ENCODE measurements at places on chromosomes 12 and 14.
A peak's percentile ranks its signal among the peaks of the same experiment; 100 is the strongest.

- no peak for DNase-seq
Observed at GRCh38 chr12:111182382-111182781, 186.5 kb downstream of the PHETA1 start.

- DNase-seq = no peak
Observed at GRCh38 chr12:65287426-65287825, 8.9 kb downstream of the MSRB3 start.

DNA sequence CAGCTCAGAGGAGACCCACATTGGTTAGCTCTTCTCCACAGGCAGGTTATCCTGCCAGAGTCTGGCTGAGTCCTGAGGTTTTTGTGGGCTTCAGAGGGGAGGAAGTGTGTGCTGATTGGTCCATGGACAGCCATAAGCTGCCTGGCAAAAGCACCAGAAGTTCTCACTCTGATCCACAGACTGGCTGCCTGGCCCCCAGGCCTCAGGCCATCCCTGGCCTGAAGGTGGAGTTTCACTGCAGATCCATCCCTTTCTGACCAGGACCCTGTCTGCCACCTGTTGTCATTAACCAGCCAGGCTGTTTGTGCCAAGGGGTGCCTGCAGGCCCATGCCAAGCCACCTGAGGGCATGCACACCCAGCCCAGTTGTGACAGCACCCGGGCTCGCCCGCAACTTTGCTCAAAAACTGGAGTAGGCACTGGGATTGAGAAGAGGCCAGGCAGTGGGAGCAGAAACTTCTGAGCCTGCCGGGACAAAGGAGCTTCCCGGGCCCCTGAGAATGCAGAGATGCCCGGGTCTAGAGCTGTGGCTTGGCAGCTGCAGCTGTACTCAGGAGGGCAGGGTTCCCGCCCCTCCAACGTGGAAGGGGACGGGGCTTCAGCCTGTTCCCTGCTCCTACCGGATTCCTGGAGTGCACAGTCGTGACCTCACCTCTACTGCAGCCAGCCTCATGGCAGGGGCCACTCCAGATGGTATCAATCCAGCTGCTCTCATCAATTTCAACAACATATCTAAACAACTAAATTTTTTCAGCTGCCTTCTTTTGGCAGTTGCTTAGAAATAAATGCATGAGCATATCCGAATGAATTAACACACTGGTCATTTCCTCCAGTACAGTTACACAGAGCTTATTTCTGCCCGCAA lies 1277.3 kb downstream of the SLC16A7 start:
- no peak for DNase-seq

- DNase-seq = no peak
Observed at GRCh38 chr14:24273422-24273998, 2.1 kb upstream of the RABGGTA start.

- DNase-seq = peak; percentile 44
Observed at GRCh38 chr12:57033431-57033830, 16.5 kb downstream of the MYO1A start.

DNA sequence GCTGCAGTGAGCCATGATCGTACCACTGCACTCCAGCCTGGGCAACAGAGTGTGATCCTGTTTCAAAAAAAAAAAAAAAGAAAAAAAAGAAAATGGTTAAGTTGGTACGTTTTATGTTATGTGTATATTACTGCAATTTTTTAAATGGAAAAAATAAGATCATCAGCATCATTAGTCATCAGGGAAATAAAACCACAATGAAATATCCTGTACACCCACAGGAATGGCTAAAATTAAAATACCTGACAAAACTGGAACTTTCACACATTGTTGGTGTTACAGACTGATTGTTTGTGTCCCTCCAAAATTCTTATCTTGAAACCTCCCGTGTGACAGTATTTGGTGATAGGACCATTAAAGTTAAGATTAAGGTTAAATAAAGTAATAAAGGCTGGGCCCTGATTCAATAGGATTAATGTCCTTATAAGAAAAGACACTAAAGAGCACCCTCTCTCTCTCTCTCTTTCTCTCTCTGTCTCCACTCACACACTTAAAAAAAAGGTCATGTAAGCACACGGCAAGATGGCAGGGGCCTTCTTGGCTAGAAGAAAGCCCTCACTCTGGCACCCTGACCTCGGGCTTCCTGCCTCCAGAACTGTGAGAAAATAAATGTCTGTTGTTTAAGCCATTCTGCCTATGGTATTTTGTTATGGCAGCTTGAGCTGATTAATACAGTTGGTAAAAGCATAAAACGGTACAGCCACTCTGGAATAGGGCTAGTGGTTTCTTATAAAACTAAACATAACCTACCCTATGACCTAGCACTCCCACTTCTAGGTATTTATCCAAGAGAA lies 48.3 kb upstream of the ZFP36L1 start:
- DNase-seq = no peak

GRCh38 chr14:104596451-104596918 lies 8.1 kb downstream of the TMEM179 start:
- no peak for DNase-seq

DNA sequence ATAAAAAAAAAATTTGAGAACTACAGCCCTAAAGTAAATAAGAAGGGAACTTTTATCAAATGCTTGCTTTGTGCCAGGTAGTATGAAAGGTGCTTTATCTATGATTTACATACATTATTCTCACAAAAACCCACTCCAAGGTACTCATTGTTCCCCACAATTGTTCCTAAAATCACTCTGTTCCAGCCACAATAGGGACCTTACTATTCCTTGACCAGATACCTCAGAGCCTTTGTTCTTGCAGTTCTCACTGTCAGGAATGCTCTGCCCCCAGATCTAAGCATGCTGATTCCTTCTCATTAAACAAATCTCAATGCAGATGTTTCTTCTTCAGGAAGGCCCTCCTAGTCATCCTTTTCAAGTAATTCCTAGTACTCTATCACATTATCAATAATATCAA lies 60.2 kb downstream of the PPP1R12A start:
- DNase-seq = no peak

DNA sequence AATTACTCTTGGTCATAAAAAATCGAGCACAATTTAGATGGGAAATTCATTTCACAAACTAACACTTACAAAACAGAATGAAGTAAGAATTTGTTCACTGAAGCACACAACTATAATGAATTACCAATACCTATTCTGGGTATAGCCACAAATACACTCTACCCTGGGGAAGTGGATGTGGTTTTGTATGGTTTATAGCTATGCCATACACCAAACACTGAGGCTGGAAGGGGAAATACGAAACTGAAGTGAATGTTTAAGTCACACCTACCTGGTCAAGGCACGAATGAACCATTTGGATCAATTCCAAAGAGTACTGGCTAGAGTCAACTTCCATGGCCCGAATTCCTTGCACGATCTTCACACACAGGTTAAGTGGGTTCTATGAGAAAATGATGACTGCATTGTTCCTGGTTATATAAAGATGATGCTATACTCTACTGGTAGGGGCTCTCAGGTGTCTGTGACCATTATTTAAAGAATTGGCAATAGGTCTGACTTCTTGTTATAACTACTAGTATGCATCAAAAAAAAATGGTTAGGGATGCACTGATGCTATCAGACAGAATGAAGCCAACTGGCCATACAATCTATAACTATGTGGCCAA lies 12.8 kb downstream of the NEK9 start:
- DNase-seq = no peak

GRCh38 chr14:25757364-25757763 lies 707.4 kb upstream of the STXBP6 start:
- no peak for DNase-seq

DNA sequence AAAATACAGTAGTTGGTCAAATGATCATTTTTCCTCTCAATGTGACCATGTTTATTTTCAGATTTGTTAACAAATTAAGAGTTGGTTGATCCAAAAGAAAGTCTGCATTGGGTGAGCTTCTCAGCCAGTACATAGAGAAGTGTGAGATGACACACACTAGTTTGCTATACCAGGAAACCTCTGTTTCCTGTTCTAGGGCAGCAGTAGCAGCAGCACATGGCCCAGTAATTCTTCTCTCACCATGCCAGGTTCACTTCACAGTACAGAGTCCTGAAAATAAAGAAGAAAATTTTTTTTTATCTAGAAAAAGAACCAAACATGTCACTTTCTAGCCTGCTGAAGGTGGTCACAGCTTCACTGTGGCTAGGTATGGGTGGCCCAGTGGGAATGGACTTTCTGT lies 250.2 kb upstream of the OR4E1 start:
- DNase-seq = no peak

GRCh38 chr14:77864085-77864484 lies 64.2 kb downstream of the ADCK1 start:
- no peak for DNase-seq

- DNase-seq = no peak
Observed at GRCh38 chr14:57883061-57883460, 17.2 kb upstream of the SLC35F4 start.

DNA sequence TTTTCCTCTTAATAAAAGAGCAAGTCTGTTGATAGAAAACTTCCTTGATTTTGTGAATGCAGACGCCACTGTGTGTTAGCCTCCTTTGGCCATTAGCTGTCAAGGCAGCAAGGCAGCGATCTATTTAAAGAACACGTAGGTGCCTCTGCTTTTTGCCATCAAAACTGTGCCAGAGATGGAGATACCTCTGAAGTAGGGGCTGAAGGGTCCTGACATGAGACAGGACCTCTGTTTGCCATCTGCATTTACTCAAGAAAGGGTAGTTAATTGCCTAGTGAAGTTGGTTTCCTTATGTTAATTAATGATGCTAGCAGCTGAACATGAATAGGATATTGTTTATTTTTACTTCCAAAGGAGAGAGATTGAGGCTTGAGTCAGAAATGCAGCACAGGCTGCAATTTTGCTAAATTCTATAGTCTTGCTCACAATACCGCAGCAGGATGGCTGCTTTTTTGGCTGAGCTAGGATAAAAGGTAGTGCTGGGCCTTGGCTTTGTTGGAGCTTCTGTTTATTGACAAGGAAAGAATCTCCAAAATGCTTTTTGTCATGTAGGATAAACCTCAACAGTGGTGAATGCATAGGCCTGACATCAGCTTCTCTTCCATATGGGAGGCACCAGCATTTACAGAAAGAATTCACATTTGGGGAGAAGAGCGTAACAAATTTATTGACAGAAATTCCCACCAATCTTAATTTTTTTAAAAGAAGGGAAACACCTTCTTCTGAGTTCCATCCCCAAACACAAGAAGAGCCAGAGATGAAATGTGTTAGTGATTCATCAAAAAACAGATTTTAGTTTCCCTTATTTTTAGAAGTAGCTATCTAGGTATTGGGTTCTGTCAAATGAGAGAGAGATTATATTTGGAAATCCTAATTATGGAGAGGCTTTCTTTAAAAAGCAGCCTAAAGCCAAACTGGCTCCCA lies 13.9 kb upstream of the RPH3A start:
- no peak for DNase-seq

GRCh38 chr12:42017051-42017450 lies 127.6 kb downstream of the GXYLT1 start:
- DNase-seq = no peak

GRCh38 chr14:36738269-36738668 lies 76.6 kb downstream of the PAX9 start:
- no peak for DNase-seq

- peak; percentile 23 for DNase-seq
Observed at GRCh38 chr12:12282761-12283425, 16.0 kb upstream of the LRP6 start.

GRCh38 chr12:128079446-128079845 lies 187.5 kb upstream of the TMEM132C start:
- no peak for DNase-seq

DNA sequence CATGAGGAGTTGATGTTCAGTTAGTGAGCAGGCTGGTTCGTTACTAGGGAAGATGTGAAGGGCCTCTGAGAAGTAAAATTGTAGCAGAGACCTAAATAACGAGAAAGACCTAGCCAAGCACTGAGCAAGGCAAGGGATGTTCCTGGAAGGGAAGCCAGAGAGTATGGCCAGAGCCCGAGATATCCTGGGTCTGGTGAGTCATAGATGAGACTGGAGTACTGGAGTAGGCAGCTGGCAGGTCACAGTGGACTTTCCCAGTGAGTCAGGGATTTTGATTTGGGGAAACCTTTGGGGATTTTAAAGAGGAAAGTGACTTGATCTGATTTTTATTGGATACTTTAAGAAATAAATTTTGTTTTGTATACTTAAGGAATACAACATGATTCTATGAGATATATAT lies 369.0 kb downstream of the DIO2 start:
- no peak for DNase-seq

GRCh38 chr14:22314183-22314820 lies 274.7 kb downstream of the DAD1 start:
- DNase-seq = peak; percentile 42

GRCh38 chr12:103161582-103162362 lies 204.3 kb downstream of the ASCL1 start:
- no peak for DNase-seq

DNA sequence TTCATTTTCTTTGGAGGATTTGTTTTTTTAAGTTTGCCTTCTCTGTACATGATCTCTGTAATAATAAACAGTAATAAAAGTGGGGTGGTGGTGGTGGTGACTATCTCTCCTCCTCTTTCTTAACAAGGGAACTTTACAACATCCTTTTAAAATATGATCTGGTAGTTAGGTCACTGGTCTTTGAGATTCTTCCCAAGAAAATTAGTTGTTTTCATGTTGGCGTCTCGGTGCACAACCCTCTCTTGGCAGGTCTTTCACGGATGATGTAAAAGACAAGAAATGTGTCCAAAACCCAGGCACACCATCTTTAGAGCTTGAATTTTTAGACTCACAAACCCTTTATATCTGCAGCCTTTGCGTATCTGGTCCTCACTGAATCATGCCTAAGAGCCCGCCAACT lies 488.5 kb upstream of the TBX3 start:
- no peak for DNase-seq

DNA sequence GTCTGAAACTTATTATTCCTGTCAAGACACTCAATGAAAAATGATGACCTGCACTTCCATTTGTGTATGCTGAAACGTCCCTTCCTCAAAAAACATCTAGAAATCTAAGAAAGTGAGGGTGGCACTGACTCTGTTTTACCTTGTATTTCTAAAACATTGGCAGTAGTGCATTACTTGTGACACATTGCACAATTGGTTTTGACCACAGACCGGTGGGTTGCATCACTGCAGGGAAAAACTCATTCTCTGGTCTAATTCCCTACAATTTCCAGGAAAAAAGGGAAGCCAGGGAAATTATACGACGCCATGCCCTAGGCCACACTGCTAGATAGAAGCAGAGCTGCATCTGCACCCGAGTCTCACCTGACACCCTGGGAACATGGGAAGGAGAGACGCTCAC lies 156.7 kb downstream of the NTF3 start:
- DNase-seq = no peak

GRCh38 chr12:50353869-50354593 lies 42.4 kb downstream of the FAM186A start:
- no peak for DNase-seq

All from RWPE1 (cell line).